ENCODE measurements at places on chromosomes 1 and 21.

GRCh38 chr21:37071561-37072273 lies 1.2 kb downstream of the PIGP start:
- DNase-seq = no peak

DNA sequence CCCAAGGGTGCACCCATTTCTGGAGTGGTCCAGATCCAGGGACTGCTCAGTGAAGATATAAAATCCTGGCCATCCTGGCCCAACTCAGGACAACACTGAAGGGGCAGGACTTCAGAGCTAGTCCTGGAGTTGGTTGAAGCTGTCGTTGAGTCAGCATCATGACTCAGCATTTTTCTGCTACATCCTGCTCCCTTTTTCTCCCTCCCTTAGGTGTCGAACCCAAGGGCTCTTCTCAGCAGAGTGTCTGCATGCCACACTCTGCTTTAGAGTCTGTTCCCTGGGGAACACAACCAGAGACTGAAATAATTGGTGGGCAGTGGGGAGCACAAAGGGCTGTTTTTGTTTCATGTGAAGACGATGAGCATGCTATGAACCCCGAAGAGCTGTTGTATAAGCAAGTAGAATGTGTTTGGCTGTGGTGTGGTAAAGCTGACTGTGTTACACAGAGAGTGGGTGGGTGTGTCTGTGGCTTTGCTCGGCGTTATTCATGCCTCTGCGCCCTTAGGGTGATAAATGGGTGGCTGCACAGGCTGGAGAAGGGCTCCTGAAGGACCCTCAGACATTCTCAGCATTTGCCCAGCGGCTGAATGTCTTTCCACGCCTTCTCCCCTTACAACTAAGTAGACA lies 167.2 kb downstream of the CYYR1 start:
- peak; percentile 4 for DNase-seq

GRCh38 chr1:177983482-177984135 lies 13.8 kb upstream of the SEC16B start:
- no peak for DNase-seq

DNA sequence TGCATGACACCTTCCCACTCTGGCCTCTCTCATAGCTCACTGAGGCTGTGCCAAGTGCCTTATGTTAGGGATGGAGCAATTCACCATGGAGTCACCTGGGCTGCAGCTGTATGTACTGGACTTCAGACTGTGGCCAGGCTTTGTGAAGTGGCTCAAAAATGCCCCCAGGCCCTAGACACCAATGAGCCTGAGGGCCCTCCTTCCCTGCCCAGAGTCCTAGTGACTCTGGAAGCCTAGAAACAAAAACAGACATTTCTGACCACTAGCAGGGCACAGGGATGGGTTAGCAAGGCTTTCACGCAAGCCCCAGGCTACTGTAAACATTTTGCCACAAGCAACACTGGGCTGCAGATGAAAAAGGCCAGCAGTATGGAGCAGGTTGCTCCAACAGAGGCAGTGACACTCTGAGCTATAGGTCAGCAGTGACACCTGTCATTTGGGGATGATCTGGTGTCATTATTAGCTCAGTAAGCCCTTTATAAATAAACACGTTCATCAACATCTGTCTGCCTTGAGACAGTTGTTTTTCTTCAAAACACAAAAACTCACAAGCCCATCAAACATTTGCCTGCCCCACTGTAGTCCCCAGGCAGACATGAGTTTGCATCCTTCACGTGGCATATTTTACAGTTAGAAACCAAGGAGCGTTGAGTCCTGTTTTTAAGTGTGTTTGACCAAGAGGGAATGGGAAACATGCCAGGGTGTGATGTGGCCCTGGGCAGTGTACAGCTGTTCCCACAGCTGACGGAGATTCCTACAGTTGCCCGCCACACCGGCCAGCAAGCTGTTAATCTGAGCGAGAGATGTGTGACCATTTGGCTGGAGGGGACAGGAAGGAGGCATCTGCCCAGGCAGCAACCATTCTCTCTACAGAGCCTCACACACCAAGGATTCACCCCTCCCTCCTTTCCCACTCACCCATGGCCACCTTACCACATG lies 66.8 kb downstream of the KCNN3 start:
- DNase-seq = no peak

DNA sequence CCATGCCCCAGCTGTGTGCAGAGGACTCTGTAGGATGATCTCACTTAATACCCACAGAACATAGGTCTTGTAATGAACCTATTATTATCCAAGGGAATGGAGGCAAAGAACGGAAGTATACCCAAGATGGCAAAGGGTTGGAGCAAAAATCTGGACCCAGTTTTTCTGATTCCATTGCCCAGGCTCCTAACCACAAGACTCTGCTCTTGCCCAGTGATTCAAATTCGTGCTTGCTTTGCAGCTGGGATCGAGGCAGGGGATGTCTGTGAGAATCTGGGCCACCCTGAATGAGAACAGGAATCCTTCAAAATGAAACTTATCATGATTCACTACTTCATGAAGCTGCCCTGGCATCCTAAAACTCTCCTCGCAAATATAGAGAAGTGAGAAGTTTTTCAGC lies 97.5 kb upstream of the KCNJ6 start:
- no peak for DNase-seq

GRCh38 chr1:33473900-33474299 lies 1.5 kb downstream of the ZSCAN20 start:
- no peak for DNase-seq

- DNase-seq = no peak
Measured at GRCh38 chr1:232835166-232835565, 29.9 kb downstream of the MAP10 start.

DNA sequence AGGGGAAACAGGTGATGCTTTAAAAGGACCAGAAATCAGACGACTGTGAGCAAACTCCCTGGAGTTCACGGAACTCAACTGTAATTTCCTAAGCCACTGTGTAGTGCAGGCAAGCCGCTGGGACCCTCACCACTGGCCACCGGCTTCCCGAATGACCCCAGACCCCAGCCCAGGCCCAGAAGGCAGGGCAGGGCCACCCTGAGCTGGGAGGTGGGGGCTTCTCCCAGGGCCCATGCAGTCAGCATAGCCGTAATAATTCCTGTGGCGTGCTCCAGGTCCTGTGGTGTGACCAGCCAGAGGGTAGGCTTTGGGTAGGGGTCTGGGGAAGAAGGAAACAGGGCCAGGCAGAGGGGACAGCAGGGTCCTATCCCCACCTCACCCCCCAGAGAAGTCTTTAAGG lies 3.5 kb upstream of the ARF1 start:
- no peak for DNase-seq

DNA sequence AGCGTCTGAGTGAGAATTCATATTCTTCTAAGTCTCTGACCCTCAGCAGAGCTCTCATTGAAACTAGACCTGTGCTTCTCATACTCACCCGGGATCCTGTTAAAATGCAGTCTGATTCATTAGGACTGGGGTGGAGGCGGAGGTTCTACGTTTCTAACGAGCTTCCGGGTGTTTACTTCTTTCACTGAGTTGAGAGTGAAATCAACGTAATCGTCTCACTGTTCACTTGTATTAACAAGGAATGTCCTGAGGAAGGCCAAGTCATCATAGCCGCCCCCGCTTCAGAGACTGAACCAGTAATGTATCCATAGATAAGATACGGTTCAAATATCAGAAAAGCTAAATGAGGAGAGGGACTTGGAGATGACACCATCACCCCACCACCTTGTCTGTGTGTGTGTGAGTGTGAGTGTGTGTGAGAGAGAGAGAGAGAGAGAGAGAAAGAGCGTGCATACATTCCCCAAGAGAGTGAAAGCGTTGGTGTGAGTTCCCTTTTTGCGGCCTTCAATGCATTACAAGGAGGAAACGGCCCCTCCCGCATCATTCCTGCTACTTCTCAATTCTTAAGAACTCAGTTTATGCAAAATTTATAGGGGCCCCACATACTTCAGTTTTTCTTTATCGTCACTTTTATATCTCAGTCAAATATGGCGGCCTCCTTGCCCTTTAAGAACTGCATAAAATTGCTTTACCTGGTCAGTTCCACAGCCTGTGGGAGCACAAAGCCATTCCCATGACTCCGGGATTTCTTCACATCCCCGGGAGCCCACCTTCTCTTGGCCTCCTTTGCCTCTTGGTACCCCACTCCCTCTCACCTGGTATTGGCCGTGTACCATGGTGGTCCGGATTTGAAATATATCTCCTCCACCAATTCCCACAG lies 19.8 kb downstream of the KMO start:
- DNase-seq = no peak

DNA sequence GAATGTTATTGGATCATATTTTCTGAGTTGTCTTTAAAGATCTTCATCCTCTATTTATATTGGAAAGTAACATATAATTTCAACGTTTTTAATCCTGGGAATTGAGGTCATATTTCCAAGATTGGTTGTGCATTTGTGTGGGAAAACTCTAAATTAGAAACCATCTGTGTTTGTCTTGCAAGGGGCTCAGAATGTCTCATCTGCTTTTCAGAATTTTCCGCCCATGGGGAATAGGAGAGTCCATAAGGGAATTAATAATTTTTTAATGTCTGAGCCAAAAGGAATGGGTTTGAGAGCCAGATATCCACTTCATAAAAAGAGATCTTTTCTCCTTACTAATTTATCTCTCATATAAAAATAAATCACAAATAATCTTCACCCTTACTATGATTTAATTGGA lies 84.8 kb upstream of the MAP1LC3C start:
- no peak for DNase-seq

DNA sequence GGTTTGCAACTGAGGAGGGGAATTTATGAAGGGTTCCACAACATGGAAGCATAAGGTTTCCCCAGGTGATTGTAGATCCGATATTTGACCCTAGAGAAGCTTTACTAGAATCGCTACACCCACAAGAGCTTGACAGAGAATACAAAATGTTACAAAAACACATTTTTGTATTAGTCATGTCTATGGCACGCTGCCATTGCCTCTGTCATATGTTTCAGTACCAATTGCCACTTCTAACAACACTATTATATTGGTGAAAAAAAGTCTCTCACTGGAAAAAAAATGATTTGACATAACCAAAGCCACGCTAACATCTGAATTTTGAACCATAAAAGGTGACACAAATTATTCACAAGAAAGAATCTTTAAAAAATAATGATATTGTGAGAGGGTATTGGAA lies 214.5 kb downstream of the KCNT2 start:
- no peak for DNase-seq

DNA sequence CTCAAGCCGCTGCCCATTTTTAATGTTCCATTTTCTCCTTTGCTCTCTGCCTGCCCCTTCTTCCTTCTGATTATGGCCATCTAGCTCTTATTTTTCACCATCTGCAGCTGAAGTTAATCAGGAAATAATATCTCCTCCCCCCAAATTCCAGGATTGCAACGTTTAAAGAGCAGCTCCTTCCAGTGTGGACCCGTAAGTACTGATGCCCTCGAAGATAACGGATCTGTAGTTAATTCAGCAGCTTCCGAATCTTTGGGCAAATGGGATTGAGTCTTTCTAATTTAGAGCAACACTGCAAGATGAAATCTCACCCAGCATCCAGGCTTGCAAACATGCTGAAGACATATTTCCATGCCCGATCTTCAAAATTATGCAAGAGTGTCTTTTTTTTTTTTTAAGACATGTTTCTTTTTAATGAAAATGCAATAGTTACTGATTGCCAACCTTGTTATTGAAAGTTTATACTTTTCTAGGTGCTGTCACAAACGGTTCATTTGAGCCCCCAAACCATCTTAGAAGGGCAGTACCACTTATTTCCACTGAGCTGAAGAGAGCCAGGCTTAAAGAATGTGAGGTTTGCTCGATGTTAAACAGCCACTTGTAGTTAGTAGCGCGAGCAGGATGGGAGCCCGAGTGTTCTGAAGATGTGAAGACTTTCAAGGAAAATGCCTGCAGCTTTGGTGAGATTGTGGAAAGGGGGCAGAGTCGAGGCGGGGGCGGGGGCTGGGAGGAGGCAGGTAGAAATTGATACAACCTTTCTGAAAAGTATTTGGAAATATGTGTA lies 10.9 kb upstream of the RCAN3 start:
- DNase-seq = no peak

DNA sequence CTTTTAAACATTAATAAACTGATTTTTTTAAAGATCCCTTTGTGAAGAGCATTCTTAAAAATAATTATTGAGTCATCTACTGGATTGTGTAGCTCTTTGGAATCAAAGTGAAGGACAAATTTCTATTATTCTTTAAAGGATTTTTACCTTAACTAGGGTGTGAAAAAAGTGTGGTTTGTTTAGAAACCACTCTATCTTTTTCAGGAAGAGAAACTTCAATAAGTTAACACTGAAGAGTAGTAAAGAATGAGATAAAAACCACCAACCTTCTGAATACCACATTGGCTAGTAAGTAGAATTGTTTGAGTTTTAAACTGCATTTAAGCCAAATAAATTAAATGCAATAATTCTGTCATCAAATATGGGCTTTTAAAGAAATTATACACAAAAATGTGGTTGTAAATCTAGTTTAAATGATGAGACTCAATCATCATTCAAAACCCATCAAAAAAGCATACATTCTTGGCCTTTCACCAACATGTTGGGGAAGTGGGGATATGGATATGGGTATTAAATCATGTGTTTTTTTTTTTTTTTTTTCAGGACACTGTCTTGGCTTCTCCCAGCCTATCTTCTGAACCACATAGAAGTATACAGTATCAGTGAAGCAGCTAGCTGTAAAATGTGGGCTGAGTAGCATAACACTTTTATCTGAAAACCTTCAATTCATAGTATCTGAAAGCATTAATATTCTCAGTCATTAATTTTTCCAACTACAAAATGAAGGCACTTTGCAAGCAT lies 4.8 kb downstream of the S1PR1 start:
- no peak for DNase-seq

GRCh38 chr1:13799502-13800283 lies 99.7 kb downstream of the PRDM2 start:
- DNase-seq = no peak

DNA sequence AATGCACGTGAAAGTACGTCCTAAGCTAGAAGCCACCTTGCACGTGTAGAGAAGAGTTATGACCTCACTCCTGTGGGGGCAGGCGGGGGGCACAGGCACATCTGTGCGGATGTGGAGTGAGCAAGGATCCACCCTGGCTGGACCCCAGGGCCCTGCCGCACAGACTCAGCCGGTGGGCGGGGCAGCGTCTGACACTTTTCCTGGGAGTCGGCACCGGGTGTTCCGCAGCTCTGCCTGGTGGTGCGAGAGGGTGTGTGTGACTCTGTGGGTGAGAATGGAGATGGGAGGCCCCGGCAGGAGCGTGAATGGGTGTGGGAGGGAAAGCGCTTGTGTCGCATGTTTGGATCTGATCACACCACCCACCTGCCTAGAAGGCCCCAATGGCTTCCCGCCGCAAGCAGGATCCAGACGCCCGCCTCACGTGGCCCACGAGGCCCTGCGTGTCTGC lies 29.5 kb downstream of the RAP1GAP start:
- no peak for DNase-seq

DNA sequence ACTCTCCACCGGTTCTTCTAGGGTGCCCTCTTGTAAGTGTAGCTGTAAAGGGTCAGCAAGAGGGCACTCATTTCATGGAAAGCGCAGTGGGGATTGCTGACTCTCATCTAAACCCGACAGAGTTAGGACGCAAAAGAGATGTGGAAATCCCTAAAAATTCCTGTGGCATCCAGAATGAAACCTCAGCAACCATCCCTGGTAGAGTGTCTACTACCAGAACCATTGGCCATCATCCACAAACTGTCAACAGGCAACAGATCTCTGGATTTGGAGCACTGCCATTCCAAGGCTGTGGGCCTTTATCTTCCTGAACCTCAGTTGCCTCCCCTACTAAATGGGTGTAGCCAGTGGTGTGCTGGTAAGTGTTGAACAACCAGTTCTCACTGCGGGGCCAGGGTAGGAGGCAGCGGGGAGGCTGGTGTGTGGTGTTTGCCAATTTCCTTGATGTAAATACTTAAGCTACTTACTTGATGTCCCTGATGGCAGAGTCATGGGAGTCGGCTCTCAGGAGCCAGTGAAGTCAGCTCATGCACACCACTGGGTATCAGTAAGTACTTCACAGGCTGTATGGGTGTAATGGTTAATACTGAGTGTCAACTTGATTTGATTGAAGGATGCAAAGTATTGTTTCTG lies 195.8 kb downstream of the KAZN start:
- DNase-seq = no peak

Data from hematopoietic multipotent progenitor cell treated with erythropoietin and hydrocortisone succinate and interleukin-3 and kit ligand, for 17 days (in vitro differentiated cells).